ENCODE measurements at places on chromosomes 2 and 18.

DNA sequence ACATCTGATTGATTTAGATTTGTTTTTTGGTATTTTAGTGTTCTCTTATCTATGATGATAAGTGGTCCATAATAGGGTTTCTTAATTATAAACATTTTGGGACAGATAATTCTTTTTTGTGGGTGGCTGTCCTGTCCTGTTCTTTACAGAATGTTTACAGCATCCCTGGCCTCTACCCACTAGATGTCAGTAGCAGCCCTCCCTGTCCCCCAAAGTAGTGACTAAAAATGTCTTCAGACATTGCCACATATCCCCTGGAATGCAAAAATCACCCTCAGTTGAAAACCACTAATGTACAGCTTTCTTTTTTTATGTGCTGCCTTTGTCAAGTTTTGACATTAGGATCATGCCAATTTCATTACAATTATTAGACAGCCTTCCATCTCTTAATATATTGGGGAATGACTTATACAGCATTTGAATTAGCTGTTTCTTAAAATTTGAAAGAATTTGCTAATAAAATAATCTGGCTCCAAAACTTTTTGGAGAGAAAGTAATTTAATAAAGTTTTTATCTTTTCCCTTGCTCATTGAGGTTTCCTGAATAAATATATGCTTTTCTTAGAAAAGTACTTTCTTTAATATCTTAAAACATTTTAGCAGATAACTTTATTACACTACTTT lies 19.5 kb downstream of the WIPF1 start:
- DNase-seq, result no peak

- DNase-seq, result no peak
Observed at GRCh38 chr2:228344531-228344930, 163.0 kb upstream of the SPHKAP start.

GRCh38 chr2:234414596-234414995 lies 82.3 kb downstream of the ARL4C start:
- DNase-seq, result no peak

DNA sequence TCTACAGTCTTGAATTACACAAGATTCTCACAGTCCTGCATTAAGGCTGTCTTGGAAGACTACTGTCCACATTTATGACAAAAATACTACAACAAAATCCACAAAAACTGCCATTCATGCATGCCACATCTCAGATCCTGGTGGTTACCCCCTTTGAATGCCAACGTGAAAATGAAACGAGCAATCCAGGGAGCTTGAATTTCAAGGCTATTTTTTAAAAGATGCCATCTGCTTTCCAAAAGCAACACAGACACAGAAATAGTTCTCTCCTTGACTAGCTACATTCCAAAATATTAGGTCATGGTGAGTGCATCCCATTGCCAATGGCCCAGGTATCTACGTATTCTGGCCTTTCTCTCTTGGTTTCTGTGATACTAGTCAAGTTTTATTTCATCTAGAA lies 36.3 kb downstream of the IRS1 start:
- DNase-seq, result no peak

DNA sequence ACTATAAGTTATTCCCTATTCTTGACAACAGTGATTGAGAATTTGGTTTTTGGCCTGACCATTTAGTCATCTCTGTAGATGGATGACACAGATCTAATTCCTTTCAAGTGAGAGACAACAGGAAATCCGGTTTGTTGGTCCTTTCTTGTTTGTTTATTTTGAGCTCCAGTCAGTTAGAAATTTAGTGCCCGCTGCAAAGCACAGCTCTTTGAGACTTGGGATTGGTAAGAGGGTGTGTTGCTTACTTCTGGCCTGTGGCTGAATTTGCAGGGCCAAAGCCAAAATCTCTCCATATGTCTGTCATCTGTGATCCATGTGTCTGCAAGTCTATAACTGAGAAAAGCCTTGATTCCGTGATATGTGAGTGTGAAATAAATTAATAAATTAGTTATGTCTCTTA lies 74.3 kb downstream of the BIN1 start:
- no peak for DNase-seq

GRCh38 chr2:201144101-201145051 lies 28.4 kb downstream of the CFLAR start:
- DNase-seq, result no peak

DNA sequence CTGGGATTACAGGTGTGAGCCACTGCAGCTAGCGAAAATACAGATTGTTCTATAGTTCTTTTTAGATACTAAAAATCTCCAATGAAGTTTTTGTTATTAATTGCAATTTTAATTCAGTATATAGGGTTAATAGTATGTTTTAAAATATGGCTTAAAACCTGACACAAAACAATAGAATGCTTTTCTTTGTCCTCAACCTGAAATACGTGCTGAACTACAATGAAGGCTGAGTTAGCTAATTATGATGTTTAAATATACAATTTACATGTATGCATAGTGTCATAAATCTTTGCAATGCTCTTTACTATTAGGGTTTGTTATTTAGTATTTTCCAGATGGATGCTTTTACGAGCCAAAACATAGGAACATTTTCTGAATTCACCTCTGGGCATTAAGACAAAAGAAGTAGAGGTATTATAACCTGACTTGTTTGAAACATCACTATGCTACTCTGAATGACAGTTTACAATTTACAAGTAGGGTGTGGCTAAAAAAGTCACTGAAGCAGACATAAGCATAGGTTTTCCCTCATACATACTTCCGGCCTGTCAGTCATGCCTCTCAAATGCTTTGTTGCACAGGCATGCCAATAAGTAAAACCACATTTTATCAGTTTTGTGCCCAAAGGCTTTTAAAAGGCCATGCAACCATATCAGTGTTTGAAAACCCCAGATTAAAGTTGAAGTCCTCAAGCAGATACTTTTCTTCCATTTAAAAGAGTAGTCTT lies 168.3 kb downstream of the OTX1 start:
- DNase-seq, result no peak

GRCh38 chr2:167750675-167751074 lies 496.7 kb downstream of the STK39 start:
- DNase-seq, result no peak
